Calu3 (cell line): ENCODE measurements at places on chromosomes 12 and 14.
A peak's percentile ranks its signal among the peaks of the same experiment; 100 is the strongest.

DNA sequence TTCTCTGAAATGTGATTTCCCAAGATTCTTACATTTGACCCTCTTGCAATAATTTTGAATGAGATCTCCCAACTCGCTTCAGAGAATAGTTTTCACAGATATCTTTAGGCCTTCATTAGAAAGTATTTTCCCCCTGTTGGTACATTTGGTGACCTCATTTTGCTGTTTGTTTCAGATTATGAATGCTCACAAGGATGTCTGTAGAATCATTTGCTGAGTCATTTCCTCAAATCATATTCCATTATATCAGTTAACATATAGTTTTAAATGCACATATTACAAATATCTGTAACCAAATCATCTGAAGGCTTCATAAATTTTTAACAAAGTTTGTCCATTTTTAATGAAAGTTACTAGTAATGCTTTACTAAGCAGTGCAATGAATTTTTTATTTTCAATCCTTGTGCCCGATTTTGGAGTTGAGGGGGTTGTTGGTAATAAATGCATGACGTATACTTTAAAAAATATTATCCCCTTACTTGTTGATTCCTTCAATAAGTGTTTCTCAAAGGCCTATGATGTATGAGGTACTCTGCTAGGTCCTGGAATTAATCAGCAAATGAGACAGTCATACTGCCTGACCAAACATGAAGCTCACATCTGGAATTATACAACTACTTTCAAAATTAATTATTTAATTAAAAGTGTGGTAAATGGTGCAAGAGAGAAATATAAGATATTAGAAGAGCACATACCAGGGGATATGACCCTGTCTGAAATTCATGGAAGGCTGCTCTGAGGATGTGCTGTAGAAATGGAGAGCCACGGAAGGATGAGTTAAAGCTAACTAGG lies 126.9 kb upstream of the RAP1B start:
- DNase-seq, result no peak

DNA sequence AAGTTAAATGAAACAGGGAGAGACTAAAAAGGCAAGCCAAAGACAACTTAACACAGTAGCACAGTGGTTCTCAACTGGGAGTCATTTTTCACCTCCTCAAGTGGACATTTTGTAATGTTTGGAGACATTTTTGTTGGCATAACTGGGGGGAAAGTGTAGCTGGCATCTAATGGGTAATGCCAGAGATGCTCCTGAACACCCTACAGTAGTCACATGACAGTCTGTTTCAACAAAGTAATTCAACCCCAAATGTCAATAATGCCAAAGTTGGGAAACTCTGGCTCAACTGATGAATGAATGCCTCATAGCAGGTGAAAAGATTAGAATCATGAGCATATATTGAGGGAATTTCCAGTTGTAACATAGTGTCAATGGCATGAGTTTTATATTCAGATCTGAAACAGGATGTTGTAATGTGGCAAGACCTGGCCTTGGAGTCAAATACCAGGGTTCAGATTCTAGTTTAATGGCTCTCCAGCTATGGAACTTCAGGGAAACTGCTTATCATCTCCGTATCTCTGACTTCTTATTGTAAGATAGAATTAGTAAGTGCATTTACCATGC lies 2.4 kb upstream of the OR4K5 start:
- no peak for DNase-seq

- no peak for DNase-seq
These were observed 37.9 kb downstream of the SLC38A1 start for GRCh38 chr12:46230983-46231382.

DNA sequence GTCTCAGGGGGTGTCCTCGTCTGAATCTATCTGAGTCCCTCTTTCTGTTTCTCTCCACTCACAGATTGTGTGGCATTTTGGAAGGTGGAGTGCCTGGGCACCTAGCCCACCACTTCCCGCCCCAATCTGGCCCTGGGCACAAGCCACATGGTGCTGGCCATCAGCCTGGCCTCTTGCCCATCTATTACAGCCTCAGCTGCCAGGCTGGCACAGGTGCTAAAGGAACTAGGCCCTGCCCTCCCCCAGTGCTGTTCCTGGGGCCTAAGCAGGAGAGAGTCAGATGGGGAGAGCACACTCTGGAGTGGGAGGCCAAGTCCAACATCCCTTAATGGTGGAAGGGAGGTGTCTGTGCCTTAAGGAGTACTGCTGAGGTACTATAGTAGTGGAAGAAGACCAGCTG lies 8.3 kb upstream of the CALCOCO1 start:
- DNase-seq, result no peak

DNA sequence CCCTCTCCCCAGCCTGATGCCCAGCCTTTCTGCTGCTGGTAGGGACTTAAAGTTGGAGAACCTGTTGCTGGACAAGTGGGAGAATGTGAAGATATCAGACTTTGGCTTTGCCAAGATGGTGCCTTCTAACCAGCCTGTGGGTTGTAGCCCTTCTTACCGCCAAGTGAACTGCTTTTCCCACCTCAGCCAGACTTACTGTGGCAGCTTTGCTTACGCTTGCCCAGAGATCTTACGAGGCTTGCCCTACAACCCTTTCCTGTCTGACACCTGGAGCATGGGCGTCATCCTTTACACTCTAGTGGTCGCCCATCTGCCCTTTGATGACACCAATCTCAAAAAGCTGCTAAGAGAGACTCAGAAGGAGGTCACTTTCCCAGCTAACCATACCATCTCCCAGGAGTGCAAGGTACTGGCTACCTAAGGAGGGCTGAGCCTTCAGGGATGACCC lies 1.6 kb downstream of the TSSK4 start:
- no peak for DNase-seq

DNA sequence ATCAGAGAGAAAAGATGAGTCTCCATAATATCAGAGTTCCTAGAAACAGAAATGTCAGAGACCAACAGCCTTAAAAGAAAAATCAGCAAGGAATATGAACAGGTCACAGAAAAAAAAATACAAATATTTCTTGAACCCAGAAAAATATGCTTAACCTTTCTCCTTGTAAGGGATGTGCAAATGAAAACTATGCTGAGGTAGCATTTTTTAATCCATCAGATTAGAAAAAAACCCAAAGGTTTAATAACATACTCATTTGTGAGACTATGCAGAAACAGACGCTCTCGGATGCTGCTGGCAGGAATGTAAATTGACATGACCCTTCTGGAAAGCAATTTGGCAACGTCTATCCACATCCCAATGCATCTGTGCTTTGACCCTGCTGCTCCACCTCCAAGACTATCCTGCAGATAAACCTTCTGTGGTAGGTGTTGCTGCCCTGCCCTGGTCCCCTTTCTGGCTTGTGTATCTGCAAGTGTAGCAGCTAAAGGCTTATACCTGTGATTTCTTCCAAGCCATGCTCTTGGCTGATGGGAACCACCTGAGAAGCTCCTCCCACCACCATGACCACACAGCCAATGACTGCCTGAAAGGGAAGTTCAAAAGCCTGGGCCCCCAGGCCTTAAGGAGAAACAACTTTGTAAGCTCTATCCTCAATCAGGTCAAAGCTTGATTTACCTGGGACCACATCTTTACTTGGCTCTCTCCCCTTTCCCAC lies 49.4 kb downstream of the LTBP2 start:
- no peak for DNase-seq

DNA sequence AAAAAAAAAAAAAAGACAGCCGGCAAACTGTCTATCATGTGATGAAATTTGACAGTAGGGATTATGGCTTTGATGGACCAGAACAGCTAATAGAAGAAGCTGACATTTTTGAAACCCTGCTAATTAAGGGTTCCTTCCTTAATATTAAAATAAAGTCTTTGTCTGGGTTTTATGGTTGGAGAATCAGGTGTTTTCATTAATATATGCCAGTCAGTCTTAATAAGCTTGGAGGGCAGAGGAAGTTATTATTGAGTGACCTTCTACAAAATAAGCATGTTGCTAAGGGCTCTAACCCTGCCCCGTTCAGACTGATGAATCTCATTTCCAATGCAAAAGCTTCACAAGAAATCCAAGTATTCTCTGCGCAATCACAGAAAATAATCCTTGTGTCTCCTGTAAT lies 289.8 kb downstream of the EGLN3 start:
- no peak for DNase-seq

GRCh38 chr12:98579835-98580234 lies 13.7 kb upstream of the SLC25A3 start:
- DNase-seq, result no peak

- no peak for DNase-seq
These were observed 75.5 kb downstream of the TMEM116 start for GRCh38 chr12:111937429-111937828.

- no peak for DNase-seq
These were observed 64.8 kb downstream of the HECTD4 start for GRCh38 chr12:112317481-112317880.

DNA sequence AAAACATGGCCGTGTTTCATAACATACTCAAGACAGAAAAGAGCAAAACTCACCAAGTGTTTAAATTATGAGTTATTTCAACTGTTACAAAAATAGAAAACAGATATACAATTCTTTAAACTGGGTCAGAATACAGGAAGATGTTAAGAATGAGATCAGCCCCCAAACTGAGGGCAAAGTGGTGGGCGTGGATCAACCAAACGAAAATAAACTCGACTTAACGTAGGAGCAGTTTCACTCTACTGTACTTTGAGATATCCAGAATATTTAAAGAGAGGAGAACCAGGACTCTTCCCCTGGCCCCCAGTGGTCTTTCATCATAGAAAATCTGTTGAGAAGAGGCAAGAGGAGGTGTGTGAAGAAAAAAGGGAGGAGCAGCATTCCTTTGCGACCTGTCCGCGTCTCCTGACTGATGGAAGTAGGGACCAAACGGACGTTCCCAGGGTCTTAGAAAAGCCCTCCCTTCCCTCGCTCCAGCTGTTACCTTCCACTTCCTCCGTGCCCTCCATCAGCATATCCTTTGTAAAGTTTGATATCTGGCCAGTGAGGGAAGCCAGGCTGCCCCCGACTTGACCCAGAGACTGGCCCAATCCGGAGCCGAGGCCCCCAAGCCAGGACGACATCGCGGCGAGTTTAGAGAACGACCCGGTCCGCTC lies 668 bp downstream of the TRIP11 start:
- DNase-seq, result peak; percentile 49

DNA sequence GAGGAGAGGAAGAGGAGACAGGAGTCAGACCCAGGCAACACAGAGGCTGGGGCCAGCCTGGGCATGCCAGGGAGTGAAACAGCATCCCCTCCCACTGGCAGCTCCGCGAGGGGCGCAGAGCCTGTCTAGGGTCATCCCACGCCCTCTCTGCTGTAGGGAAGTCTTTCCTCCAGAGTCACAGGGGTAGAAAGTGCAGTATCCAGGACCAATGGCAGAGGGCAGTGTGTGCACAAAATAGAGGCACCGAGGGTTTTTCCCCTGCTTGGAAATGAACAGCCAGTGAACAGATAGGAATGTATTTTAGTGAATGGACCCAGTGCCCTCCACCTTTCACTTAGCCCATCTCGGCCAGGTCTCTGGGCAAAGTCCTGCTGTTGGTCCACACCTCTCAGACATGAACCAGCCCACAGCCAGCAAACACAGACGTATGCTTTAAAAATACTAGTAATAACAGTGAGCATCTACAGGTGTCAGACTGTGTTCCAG lies 9.4 kb upstream of the KRT74 start:
- peak; percentile 58 for DNase-seq

- no peak for DNase-seq
These were observed 8.8 kb upstream of the BICDL1 start for GRCh38 chr12:119980242-119980641.

GRCh38 chr14:25833341-25834126 lies 764.3 kb downstream of the NOVA1 start:
- DNase-seq, result no peak

DNA sequence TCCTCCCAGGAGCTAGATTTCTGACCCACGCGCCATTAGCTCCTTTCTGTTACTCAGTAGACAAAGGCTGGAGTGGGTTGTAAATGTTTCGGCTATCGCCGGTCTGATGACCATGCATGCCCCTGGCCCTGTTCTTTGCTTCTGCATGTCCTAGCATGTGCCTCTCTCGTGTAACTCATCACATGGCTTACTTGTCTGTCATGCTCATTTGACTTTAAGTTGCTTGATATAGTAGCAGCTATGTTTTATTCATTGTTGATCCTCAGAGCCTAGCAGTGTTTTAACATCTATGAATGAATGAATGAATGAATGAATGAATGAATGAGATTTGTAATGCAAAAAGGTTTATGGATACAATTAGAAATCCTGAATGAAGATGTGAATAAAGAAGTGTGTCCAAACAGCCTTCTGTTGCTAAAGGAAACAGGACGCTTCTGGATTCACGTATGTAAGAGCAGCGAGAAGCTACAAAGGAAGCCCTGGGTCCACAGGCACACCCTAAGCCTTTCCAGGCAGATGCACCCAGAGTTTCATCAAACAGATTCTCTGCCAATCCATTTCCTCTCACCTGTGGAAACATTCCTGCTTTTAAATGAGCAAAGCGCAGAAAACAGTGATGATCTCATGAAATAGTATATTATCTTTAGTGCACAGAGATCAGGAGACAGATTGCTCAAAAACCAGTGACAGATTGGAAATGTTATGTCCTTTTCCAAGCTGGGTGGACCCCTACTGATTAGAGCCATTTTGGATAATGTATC lies 3.4 kb downstream of the GSG1 start:
- DNase-seq, result no peak

DNA sequence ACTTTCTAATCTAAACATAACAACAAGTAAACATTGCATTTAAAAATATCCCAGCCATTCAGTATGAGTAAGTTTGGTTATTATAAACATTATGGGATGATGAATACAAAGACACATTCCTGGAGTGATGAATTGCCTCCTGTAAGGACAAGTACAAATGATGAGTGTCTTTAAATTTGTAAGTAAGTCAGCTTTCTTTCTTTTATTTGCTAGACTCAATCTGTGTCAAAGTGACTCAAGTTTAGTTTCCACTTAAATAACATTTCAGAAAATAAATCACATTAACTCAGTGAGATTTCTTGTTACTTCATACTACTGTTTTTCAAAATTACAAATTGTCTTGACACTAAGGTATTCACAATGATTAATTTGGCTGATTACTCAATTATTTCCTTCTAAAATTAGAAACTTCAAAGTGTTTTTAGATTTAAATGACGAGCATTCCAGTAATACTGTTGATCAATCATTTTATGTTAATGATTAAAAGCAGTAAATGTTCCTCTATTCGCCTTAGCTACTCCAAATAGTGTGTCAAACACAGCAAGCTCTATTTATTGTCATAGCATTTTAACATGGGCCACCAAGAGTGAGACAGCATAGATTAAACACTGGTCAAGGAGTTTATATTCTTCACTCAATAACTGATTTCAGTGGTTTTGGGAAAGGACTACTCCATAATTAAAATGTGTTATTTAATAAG lies 658.0 kb upstream of the MDGA2 start:
- no peak for DNase-seq

DNA sequence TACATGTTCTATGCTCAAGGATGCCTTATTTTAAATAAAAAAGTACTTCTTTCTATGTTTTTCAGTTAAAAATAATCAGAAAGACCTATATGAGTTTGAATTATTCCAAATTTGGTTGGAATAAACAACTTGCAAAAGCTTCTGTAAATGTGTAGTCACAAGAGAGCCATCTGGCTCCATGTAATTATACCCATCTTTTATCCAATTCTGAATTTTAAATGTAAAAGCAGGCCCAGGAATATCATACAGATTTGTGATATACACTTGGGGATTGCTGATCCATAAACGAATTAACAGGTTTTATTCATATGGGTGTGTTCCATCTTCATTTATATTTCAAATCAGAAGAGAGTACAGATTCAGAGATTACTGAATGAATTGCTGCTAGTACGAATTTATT lies 329.2 kb upstream of the LRFN5 start:
- no peak for DNase-seq

GRCh38 chr12:14924541-14924940 lies 13.8 kb downstream of the ERP27 start:
- no peak for DNase-seq

GRCh38 chr12:2783936-2784600 lies 10.7 kb upstream of the FKBP4 start:
- DNase-seq, result peak; percentile 65

GRCh38 chr12:105083031-105083430 lies 1.2 kb downstream of the ALDH1L2 start:
- DNase-seq, result no peak
